Lung (tissue), 17 donors: ENCODE measurements at places on chromosomes 1 and 21. TPM values are rescaled to one million over a fixed set of nuclear protein-coding genes. Genes with fewer than 3 reads are reported as not detected.

Gene CDC7
- polyA plus RNA-seq = 3.9 TPM

Gene LYPD8
- polyA plus RNA-seq = not detected

DNA sequence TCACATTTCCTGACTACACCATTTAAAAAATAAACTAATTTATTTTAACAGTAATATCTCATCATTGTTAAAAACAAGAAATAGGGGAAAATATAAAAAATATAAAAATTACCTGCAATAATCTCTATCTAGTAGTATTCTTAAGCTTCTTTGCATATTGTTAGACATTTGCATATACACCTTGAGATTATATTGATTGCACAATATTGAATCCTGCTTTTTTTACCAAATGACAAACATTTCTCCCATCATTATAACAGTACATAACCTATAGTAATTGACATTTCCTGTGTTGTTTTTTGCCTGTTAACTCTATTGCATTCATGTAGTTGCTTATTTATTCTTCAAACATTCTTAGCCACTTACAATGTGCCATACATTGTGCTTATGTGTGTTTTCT, 11.7 kb upstream of the CR1L start:
- no peak for DNase-seq

GRCh38 chr1:248782416-248783141, 27.0 kb upstream of the LYPD8 start:
- DNase-seq = no peak

DNA sequence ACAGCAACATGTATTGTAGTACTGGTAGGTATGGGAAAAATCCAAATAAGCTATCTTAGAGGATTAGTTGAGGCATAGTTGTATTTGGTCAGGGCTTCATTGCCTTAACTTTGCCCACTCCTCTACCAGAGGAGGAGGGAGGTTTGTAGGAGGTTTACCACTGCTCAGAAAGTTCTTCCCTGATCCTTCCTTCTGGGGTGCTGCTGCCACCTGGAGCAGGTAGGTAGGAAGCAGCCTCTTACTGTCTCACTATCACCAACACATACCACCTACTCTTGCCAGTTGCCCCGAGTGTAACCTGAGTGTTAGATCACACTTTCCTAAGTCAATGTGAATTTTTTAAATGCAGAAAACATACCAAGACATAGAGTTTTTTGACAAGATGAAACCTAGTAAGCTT, 24.1 kb upstream of the ZSWIM5 start:
- DNase-seq = no peak

GRCh38 chr1:48555271-48555670, 83.3 kb upstream of the SPATA6 start:
- DNase-seq = no peak
